ENCODE measurements at places on chromosomes 12 and 14.

GRCh38 chr14:73717711-73718417 is 3.7 kb upstream of the PNMA1 start:
- no peak for DNase-seq

DNA sequence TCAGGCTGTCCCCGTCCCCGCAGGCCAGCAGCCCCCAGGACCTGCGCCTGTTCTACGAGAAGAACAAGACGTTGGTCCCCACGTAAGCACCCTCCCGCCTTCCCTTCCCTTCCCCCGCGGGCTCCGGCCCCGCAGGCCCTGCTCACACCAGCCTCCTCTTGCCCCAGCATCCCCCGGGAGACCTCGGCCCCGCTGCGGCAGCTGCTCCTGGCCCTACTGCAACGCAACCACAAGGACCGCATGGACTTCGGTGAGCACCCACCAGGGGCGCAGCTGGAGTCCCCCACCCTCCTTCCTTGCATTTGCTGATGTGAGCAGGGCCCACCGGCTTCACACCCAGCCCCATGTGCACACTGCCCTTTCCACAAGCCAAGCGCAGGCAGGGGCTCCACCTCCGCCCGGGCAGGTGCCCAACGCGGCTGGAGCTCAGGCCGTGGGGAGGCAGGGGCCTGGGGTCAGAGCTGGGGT is 15.4 kb downstream of the ULK1 start:
- no peak for DNase-seq

GRCh38 chr12:31033146-31033545 is 40.5 kb upstream of the DDX11 start:
- DNase-seq: no peak

- no peak for DNase-seq
These were observed 30.7 kb downstream of the LRIG3 start for GRCh38 chr12:58889557-58889956.

DNA sequence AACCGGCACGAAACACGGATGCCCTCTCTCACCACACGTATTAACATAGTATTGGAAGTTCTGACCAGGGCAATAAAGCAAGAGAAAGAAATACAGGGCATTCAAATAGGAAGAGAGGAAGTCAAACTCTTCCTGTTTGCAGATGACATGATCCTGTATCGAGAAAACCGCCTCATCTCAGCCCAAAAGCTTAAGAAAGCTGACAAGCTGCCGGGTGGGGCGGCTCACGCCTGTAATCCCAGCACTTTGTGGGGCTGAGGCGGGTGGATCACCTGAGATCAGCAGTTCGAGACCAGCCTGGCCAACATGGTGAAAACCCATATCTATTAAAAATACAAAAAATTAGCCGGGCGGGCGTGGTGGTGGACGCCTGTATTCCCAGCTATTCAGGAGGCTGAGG is 17.7 kb downstream of the OR6S1 start:
- DNase-seq: no peak

- DNase-seq: no peak
These were observed 35.8 kb downstream of the MTHFD1 start for GRCh38 chr14:64423987-64424386.

GRCh38 chr14:91405241-91405721 is 12.3 kb downstream of the CCDC88C start:
- DNase-seq: no peak
